ENCODE measurements at places on chromosomes 1 and 21. TPM values are rescaled to one million over a fixed set of nuclear protein-coding genes. Genes with fewer than 3 reads are reported as not detected.

DNA sequence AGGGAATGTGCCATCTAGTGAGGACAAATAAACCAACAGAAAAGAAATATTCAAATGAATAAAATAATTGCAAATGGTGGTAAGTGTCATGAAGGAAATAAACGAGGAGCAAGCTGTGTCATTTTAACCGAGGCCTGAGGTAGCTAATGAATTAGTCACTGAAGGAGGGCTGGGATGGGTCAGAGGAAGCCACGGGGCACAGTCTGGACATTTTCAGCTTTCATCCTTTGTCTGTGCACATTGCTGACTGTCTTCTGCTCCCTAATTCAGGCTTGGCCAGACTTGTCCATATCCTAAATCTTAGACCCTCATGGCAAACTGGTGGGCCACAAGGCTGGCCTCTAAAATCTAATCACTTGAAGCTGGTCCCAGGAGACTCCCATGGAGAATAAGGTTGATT is 138.4 kb downstream of the RHOU start:
- DNase-seq, result no peak

DNA sequence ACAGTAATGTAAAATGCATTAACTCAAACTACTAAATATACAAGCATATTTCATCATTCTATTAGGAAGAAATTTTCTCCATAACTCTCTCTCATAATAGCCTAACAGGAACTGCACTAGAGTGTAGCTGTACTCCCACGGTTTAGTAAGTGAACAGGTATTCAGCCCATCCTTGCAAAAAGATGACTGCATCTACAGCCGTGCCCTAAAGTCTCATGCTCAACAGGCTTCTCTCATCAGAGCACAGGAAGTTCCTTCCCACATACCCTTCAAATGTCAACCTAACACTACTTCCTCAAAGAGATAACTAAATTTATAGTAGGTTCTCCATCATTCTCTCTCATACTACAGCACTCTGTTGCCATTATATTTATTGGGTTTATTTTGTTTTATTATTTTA is 251.6 kb downstream of the AKT3 start:
- DNase-seq, result no peak

DR1 gene
- 51.2 TPM for total RNA-seq

GRCh38 chr1:203268901-203269653 is 36.2 kb upstream of the BTG2 start:
- DNase-seq, result no peak

GRCh38 chr1:205719762-205720161 is 30.2 kb downstream of the NUCKS1 start:
- no peak for DNase-seq

CNTN2 gene
- not detected for total RNA-seq

PAQR6 gene
- 2.6 TPM for total RNA-seq

HSD3B1 gene
- not detected for total RNA-seq

DNA sequence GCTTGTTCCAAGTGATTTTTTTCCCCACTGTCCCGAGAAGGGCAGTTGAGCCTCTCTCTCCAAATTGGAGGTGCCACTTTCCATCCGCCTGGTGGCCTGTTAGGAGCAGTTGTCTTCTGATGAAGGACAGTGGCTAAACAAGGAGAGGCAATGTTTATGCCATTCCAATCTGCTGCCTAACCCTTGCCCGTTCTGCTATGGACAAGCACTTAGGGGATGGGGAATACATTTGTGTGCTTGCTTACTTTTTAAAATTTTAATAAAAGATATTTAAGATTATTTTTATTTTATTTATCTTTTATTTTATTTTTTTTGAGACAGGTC is 12.0 kb downstream of the COQ8A start:
- DNase-seq, result no peak

DNA sequence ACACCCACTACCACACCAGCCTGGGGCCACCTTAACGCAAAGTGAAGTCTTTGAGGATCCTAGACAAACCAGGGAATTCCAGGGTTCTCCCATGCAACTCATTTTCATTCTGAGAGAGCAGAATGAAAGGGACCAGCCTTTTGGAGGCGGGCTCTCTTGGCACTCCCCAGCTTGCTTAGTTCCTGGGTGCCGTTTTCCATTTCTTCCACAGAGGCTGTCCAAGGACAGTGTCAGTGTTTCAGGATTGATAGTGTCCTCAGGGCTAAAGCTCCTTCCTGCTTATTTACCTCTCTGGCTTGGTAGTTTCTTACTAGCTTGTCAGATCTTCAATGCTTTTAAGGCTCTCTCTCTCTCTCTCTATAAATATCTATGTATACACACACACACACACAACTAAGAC is 30.1 kb upstream of the GNG4 start:
- no peak for DNase-seq

DNA sequence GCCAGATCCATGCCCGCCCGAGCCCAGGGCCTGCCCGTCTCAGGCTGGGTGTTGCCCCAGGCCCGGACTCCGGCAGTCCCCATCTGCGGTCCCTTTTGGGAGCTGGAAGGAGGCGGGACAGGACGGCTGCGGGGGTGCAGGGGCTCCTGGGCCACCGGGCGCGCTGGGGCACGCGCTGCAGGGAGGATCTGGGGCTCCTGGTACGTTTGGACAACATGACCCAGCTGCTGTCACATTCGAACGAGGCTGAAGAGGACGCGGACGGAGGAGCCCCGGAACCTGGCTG is 6.6 kb upstream of the CALML6 start:
- DNase-seq, result no peak

- DNase-seq, result no peak
These were observed 85.7 kb upstream of the SLC45A1 start for GRCh38 chr1:8232036-8232757.

DNA sequence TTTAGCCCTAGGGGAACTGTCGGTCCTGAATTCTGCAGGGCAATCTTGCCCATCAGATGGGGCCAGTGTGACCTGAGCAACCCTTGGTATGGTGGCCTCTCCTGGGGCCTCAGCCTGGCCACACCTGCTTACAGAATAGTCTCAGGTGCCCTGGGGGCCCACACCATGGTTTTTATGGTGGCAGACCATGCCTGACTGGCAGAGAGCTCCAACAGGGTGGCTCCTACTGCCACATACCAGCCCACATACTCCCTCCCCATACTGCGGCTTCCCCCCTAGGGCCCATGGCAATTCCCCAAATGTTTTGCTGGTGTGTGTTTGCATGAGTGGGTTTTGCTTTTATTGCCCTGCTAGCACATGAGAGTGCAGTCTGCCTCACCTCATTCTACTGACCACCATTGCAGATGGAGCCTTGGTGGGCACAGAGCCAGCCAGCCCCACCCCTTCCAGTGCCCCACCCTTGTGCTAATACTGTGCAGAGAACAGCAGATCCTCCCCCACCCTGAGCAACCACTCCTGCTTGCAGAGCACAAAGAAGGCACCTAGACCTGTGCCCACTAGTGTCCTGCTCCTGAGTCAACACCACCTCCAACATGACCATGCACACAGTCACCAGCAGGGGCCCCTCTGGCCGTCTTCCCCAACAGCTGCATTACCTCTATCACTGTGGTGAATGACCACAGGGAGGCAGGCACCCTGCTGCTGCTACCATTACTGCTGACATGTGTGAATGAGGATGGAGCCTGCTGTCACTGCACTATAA is 86.8 kb downstream of the GDAP2 start:
- no peak for DNase-seq

- DNase-seq, result no peak
These were observed 34.4 kb downstream of the NTPCR start for GRCh38 chr1:232984577-232985425.

RGS2 gene
- 1.0 TPM for total RNA-seq

GRCh38 chr1:22633697-22634463 is 2.5 kb upstream of the C1QA start:
- no peak for DNase-seq

- no peak for DNase-seq
These were observed 63.6 kb upstream of the ZC3H12A start for GRCh38 chr1:37410815-37411214.

DNA sequence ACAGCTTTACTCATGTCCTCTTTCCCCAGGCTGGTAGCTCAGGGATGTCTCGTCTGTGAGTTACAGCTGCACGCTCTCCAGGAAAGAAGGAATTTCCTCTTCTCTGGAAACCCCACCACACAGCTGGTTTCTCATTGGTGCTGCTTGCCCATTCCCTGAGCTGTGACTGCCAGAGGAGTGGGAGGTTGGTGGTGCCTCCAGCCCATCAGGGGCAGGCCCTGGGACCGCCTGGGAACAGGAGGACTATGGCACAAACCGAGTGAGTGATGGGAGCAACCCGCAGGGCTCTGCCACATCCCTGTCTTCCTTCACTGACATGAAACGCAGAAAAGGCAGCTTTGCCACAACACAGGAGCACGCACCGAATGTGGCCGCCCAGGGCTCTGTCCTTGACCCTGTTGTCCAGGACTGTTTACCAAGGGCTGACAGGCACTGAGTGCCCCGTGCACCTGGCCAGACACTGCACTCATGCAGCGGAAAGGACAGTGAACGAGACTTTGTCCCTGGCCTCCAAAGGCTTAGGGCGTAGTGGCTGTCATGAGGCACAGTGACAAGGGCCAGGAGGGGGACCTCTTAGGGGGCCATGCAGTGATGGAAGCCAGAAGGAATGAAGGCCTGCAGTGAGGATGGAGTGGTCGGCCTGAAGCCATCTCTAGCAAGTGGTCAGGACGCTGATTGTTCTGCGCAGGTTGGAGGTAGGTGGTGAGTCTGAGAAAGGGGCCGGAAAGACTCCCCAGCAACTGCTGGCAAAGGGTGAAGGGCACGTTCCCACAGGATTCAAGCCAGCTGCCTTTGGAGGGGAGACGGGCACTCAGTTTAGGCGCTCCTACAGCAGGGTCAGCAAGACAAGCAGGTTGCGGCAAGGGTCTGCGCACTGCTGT is 1.7 kb upstream of the CCNL2 start:
- DNase-seq, result no peak

DNA sequence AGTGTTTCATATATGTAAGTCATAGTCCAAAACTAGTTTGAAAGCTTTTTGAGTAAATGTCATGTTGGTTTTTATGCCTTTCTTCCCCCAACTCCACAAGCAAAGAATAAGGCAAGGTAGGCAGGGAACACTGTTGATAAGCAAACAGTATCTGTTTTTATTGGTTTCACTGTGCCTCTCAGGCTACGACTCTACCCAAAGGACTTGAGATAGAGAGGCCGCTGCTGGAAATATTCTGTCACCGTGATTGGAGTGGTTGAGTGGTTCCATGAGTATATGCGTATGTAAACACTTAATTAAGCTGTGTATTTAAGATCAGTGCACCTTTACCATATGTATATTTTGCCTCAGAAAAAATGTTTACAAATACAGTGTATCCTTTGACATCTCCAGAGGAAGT is 138.1 kb upstream of the KIF26B start:
- no peak for DNase-seq

GRCh38 chr21:15748586-15748985 is 18.8 kb downstream of the USP25 start:
- no peak for DNase-seq

GRCh38 chr1:183914276-183914675 is 109.4 kb downstream of the RGL1 start:
- DNase-seq, result no peak

ASCL5 gene
- total RNA-seq, result not detected

DNA sequence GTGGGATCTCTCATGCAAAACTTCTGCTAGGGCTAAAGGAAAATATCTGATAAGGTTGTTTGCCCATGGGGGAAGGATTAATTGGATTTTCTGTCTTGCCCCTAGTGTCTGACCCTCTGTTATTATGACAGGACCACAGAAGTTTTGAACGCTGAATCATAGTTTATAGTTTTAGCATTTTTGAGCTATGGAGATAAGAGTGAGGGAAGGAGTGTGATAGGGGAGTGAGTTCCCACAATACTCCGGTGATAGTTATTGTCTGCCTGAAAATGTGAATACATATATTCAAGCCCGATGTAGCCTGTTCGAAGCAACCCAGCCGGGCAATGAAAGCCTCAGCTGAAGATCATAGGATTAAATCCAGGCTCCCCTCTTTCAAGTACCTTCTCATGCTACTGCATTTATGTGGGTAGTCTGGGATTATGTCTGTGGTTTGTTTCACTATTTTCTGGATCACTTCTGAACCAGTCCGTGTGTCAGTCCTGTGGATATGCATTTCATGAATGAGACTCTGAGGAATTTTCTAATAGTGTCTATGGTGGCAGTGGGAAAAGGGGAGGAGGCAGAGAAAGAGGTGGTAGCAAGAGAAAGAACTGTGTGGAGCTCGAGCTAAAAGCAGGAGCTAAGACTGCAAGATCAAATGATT is 258.7 kb downstream of the DISC1 start:
- DNase-seq, result no peak

LCE6A gene
- not detected for total RNA-seq

ARHGEF16 gene
- not detected for total RNA-seq

PADI2 gene
- 0.18 TPM for total RNA-seq

- no peak for DNase-seq
These were observed 5.2 kb upstream of the FOXD3 start for GRCh38 chr1:63316984-63317816.

CA6 gene
- not detected for total RNA-seq

DNA sequence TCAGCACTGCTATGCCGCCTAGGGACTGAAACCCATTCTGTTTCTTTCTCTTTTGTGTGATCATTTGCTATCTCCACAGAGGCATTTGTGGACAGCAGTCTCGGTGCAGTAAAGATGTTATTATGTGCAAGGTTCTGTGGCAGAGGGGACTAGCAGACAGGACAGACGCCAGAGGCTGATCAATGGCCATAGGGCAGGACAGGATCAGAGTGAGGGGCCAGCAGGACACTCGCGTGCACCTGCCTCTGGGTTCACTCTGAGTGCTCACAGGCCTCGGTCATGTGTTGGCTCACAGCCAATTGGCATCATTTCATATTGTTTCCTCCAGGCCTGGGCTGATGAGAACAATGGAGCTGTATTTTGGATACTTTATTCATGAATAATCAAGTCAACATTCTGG is 212.6 kb downstream of the TGFB2 start:
- DNase-seq, result no peak

KIF17 gene
- total RNA-seq, result 0.45 TPM

TSTD1 gene
- total RNA-seq, result 49.0 TPM

- DNase-seq, result no peak
These were observed 4.8 kb downstream of the KRTAP21-3 start for GRCh38 chr21:30713766-30714165.

DNA sequence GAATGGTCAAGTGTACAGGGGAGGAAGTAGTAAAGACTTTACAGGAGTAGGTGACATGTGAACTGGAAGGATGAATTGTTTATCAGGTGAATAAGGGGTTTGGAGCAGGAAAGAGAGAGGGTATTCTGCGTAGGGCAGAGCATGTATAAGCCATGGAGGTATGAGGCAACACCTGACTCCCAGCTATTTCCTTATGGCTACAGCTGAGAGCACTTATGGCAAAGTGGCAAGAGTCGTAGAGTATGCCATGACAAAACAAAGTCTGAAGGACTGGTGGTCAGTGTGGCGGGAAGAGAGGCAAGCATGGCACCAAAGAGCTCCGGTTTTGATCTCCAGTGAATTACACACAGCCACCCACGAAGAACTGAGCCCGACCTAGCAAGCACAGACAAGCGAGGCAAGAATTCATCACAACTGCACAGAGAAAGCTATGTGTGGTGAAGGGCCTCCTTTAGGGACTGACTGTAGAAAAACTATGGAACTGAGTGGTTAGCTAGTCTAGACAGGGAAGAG is 9.0 kb upstream of the ELOVL1 start:
- DNase-seq, result no peak

DNA sequence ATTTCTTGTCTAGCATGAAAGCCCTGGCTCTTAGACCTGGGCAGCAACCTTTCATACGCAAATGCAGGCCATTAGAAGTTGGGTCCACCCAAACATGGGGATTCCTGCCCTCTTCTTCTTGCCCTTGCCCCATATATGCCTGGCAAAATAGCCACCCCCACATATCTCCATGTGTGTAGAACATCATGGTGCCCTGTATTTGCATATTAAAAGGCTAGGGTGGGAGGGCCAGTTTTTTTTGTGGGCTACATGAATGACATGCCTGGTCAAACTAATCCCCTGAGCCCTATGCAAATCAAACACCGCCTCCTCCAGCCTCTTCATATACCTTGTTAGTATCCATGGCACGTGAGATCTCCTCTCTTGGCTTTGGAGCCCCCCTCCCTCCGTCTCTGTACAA is 24.7 kb downstream of the MFSD2A start:
- no peak for DNase-seq
